Sigmoid colon (tissue), 7 donors: ENCODE measurements at places on chromosomes 1 and 21. TPM values are rescaled to one million over a fixed set of nuclear protein-coding genes. Genes with fewer than 3 reads are reported as not detected.
A peak's percentile ranks its signal among the peaks of the same experiment; 100 is the strongest.

- no peak for DNase-seq
Measured at GRCh38 chr1:221223281-221223680, 344.0 kb downstream of the HLX start.

DNA sequence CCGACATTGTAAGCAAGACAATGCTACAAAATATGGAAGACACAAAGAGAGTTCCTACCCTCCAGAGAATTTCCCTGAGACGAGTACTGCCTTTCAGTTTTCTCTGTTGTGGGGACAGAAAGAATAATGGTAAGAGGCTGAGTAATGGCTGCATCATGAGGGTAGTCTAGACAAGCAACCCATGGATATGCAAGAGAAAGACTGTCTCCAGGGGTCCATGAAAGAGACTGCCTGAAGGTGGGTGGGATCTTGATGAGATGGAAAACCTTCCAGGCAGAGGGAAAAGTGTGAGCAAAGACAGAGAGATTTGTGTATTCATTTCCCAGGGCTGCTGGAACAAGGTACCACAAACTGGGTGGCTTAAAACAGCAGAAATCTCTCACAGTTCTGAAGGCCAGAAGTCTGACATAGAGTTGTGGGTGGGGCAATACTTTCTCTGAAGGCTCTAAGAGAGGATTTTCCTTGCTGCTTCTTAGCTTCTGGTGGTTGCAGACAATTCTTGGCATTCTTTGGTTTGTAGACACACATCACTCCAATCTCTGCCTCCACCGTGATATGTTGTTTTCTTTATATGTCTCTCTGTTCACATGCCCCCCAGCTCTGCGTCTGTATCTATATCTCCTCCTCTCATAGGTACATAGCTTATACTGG, 41.4 kb downstream of the ANP32E start:
- no peak for DNase-seq

DNA sequence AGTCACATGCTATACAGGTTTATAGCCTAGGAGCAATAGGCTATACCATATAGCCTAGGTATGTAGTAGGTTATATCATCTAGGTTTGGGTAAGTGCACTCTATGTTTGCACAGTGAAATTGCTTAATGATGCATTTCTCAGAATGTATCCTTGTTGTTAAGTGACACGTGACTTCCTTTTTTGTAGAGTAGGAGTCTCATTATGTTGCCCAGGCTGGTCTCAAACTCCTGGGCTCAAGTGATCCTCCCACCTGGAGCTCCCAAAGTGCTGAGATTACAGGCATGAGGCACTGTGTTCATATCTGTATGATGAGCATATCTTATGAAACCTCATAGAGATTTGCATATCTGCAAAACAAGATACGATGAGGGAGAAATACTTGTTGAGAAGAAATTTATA, 13.8 kb upstream of the ABCB10 start:
- no peak for DNase-seq

Gene PEF1
- 52.9 TPM for total RNA-seq

Gene C1orf94
- not detected for total RNA-seq

Gene SYF2
- total RNA-seq, result 95.2 TPM

Gene ZSWIM5
- total RNA-seq, result 4.3 TPM

DNA sequence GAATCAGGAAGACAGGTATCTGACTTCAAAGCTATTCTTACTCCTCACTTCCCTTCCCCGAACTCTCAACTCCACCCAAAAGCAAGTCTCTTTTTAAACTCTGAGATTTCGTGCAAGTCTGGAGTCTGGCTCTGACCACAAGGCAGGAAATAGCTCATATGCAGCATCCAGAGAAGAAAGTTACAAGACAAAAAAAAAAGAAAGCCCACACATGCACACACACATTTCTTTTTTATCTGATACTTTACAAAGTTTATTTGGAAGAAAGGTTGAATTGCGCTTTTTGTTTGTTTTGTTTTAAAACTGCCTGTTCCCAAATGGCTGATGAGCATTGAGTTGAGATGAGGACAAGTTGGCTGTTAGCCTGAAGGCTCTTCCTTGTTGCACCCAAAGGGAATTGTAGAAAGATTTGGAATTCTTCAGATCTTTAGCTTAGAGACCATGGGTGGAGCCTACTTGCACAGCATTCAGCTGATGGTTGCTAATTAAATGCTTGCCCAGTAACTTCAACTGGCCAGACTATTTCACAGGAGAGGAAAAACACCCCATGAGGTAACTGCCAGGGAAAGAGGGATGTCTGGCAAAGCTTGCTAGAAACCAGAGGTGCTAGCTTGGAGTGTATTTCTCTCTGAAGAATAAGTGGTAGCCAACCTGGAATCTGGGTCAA, 490.3 kb downstream of the TTLL7 start:
- DNase-seq, result no peak

- DNase-seq, result peak; percentile 82
Measured at GRCh38 chr1:9066945-9067807, 2.3 kb downstream of the SLC2A5 start.

DNA sequence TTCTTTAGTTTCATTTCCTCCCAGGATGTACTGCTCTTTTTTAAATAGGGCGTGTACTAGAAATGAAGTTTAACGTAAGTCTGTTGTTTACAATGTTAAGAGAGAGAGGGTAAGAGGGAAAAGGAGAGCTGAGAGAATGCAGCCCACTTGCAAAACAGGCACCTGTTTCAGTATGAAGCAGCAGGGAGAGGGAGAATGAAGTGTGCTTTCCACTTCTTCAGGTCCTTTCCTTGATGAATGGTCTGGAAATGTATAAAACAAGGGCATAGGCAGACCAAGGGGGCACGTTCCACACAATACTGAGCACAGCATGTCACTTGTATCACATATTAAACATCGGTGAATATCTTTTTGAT, 2.0 kb downstream of the KCNA3 start:
- DNase-seq, result no peak

DNA sequence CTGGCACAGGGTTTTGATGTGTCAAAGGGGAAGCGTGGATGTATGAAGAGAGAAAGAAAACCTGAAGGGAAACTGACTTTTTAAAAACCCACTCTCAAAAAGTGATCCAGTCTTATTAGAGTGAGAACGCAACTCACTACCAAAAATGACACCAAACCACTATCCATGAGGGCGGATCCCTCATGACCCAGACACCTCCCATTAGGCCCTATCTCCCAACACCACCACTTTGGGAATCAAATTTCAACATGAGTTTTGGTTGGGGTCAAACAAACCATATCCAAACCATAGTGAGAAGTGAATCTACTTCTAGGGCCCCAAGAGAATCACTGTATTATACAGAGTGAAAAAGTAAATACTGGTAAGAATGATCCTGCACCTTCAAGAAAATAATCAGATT, 53.5 kb downstream of the FNBP1L start:
- DNase-seq, result no peak

DNA sequence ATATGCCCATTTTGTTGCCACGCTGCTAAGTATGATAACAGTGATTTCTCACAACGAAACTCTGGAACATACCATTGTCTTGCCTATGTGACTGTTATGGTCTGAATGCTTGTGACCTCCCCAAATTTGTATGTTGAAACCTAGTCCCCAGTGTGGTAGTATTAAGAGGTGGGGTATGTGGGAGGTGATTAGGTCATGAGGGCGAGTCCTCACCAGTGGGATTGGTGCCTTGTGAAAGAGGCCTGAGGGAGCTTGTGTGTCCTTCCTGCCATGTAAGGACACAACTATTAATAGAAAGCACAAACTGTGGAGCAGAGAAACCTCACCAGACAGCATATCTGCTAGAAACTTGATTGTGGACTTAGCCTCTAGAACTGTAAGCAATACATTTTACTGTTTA, 84.6 kb downstream of the SELENOF start:
- DNase-seq, result no peak

DNA sequence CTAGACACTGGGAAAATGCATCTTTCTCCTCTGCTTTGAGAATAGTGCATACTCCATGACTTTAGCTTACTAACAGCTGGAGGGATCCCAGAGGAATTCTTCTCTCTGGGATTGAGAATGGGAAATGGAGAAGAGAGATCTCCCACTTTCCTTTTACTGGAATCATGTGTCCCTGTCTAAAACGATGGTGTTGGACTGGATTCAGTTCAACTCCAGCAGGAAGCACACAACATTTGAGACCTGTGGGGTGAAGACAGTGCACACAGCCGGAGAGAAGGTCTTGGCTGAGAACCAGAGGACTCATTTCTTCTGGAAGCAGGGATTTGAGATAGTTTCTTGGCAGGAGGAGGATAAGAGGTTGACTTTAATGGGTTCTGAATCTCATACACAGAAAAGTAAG, 58.7 kb downstream of the TRABD2B start:
- no peak for DNase-seq

Gene MIXL1
- total RNA-seq, result not detected

GRCh38 chr1:94044290-94044790, 76.6 kb downstream of the ABCA4 start:
- DNase-seq, result no peak

- DNase-seq, result no peak
Measured at GRCh38 chr1:79355090-79355489, 348.6 kb upstream of the ADGRL4 start.

Gene MATN1
- total RNA-seq, result 0.54 TPM

GRCh38 chr1:186568221-186568620, 107.3 kb upstream of the PDC start:
- no peak for DNase-seq

- DNase-seq, result peak; percentile 61
Measured at GRCh38 chr1:2982615-2983318, 38.5 kb upstream of the ACTRT2 start.

DNA sequence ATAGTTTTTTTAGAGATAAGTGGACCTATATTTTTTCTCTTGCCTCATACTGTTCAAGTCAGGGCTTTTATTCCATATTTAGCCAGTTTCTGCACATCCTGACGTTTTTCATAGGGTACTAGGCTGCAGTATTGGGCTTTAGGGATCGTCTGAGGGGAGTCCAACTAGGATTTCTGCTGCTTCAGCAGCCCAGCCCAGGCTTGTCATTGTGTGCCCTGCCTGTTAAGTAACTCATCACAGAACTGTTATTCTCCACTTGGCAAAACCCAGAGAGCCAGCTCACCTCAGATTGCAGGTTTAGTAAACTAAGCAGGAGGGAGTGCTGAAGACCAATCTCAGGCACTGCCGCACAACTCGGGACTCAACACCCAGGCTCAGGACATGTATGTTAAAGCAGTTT, 2.8 kb downstream of the GALNT2 start:
- DNase-seq, result peak; percentile 55

DNA sequence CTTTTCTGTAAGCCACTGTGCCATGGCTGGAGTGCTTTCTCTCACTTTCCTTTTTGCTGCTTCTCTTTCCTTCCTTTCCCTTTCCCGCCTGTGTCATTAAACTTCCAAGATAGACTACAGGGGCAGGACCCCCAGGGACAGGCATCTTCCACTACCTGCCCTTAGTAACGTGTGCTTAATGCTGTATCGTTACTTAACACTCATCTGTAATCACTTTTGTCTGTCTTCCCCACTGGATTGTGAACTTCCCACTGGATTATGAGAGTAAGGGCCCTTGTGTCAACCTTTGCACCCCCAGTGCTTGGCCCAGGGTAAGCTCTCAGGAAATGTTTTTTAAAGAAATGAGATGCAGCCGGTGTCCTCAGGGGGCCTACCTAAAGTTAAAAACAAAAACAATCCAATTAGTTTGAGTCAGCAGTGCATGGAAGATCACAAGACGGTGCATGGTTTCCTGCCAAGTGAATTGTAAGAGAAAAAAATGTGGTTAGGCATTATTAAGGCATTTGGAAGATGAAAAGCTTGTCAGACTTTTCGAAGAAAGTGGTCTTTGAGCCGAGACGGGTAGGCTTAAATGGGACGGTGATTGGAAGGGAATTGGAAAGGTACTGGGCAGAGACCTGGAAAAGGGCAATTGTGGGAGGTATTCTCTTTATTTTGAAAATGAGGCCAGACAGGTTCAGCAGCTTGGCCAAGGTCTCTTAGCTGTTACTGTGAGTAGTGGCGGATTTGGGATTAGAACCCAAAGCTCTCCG, 958 bp downstream of the LYPLAL1 start:
- no peak for DNase-seq

Gene PCNT
- total RNA-seq, result 18.5 TPM

DNA sequence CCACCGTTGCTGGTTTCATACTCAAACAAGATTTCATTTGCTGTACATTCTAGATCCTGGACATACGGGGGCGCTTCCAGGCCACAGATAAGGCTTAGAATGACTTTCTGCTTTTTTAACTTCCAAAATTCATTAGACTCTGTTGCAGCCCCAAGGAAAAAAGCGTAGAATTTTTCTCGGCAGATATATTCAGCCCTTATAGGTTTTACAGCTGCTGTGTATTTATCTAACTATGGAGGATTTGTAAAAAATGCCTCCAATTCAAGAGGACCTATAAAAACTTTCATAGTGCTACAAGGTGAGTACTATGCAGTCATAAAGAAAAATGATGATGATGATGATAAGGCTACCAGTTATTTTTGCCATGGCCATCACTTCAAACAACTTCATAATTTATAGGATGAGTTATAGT, 51.6 kb downstream of the SLC30A10 start:
- DNase-seq, result no peak

GRCh38 chr1:116724765-116725375, 29.4 kb upstream of the CD2 start:
- DNase-seq, result no peak

Gene CCDC185
- not detected for total RNA-seq

DNA sequence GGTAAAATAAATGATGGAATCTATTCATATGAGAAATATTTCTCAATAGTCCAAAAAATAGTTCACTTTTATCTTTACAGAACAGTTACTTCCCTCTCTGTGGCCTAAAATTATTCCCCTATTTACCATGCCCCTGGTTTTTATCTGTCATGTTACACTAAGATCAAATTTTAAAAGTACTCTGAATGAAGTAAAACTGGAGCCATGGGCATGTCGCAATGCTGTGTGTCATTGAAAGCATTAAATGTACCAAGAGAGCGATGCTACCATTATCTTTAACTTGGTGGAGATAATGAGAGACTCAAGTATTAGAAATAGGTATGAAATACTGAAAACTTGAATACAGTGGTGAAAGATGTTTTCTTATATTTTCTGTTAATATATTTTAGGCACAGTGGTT, 146.2 kb downstream of the KCNT2 start:
- no peak for DNase-seq

Gene CYP4A11
- not detected for total RNA-seq

DNA sequence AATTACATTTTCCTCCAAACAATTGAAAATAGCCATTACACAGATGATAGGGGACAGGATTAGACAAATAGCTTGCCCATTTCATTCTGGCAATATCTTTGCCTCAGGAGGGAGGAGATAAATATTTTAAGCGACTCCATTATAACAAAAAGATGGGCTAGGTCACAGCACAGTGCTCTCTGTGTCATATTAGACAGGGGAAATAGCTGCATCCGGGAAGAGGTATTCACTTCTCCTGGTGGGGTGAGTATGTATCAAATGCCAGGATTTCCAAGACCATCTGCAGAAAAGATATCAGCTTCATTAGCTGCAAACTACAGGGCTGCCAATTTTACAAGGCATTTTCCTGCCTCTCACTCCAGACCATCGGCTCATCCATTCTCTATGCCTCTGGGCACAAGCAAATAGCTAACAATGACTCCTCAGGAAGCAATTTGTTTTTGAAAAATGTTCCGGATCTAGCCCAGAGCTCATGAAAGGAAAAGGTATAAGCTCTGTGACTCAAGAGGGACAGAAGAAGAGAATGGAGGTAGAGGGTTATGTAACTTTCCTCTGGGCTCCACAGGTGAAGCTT, 41.9 kb upstream of the ANGPTL7 start:
- no peak for DNase-seq

Gene GJC2
- total RNA-seq, result 4.2 TPM
